ENCODE measurements at places on chromosomes 7 and 10. TPM values are rescaled to one million over a fixed set of nuclear protein-coding genes. Genes with fewer than 3 reads are reported as not detected.

CYP2C18 gene
- total RNA-seq: 0.07 TPM

IKZF1 gene
- total RNA-seq: not detected

IFIT2 gene
- 2.4 TPM for total RNA-seq

MRLN gene
- not detected for total RNA-seq

ARHGEF35 gene
- total RNA-seq: 0.18 TPM

PIK3AP1 gene
- total RNA-seq: 0.64 TPM

TET1 gene
- 0.59 TPM for total RNA-seq

LRIT1 gene
- not detected for total RNA-seq

MYH16 gene
- total RNA-seq: 0.50 TPM

TUBB8 gene
- 0.16 TPM for total RNA-seq

MSRB2 gene
- total RNA-seq: 18.5 TPM

NPSR1 gene
- total RNA-seq: not detected

ADRA2A gene
- not detected for total RNA-seq

VGF gene
- 19.2 TPM for total RNA-seq

MRPS17 gene
- total RNA-seq: 29.0 TPM

DYNC1I1 gene
- total RNA-seq: 0.21 TPM

LGI1 gene
- total RNA-seq: not detected

FAM131B gene
- 0.49 TPM for total RNA-seq

PSMA2 gene
- total RNA-seq: 197 TPM

NUTM2A gene
- total RNA-seq: 0.08 TPM

WNT16 gene
- 0.88 TPM for total RNA-seq

GPR26 gene
- not detected for total RNA-seq

GPR22 gene
- total RNA-seq: not detected

CACNB2 gene
- total RNA-seq: not detected

LDB3 gene
- total RNA-seq: 0.13 TPM

OR9A2 gene
- total RNA-seq: not detected

TAS2R5 gene
- 0.41 TPM for total RNA-seq

ABCC2 gene
- total RNA-seq: 142 TPM

GTF2IRD1 gene
- 25.4 TPM for total RNA-seq

DOCK1 gene
- total RNA-seq: 25.5 TPM

SUV39H2 gene
- 21.4 TPM for total RNA-seq

FAM24A gene
- total RNA-seq: not detected

Measured in A549 treated with Mapracorat at 1 μM for 4 hours (cell line).